GM12878 (cell line): ENCODE measurements at places on chromosomes 3 and 15.

- DNase-seq = no peak
Measured at GRCh38 chr3:4994823-4995499, 15.7 kb downstream of the BHLHE40 start.

DNA sequence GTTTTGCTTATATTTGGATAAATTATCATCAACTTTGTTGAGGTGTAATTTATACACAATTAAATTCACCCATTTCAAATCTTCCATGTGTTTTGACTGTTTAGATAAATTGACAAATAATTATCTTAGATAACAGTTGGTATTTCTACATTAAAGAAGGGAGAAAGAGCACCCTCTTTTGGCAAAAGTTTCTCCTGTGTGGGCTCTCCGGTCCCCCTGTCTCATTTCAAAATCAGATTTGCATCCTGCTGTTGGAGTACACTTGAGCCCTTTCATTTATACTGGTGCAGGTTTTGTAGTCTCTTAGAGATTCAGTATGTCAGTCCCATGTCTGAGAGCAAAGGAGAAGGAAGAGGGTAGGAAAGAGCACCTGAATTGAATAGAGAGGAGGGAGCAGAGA is 49.4 kb downstream of the NKIRAS1 start:
- DNase-seq = no peak

- no peak for DNase-seq
Measured at GRCh38 chr3:7547826-7548225, 686.9 kb downstream of the GRM7 start.

GRCh38 chr3:3351226-3351625 is 171.7 kb upstream of the CRBN start:
- no peak for DNase-seq

DNA sequence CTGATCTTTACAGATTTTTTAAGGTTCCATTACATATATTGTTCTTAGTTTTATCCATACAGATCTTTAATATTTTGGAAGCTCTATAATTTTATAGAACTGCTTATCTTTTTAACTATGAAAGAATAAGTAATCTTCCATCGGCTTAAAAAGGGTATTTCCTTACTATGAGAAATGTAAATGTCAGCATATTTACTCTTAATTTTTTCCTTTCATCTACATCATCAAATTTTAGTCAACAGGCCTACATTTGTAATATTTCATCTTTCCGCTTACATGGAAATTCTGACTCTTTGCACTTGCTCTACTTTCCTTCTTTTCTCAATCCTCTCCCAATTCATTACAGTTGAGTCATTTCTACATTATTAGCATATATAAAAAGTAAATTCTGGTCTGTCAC is 111.3 kb upstream of the GOLGA6L6 start:
- DNase-seq = no peak

DNA sequence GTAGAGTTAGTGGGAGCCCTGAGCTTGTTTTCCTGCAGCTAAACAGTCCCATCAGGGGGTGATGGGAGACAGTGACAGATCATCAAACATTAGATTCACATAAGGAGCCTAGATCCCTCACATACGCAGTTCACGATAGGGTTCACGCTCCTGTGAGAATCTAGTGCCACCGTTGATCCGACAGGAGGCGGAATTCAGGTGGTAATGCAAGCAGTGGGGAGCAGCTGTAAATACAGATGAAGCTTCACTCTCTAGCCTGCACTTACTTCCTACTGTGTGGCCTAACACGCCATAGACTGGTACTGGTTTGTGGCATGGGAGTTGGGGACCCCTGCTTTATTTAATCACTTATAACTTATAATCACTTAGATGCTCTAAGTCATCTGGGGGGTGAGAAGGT is 179.1 kb downstream of the AKAP13 start:
- no peak for DNase-seq
